Fibroblast of gingiva (primary cell): ENCODE measurements at places on chromosomes 13 and 19.

- no peak for DNase-seq
Observed at GRCh38 chr19:18392926-18393325, 4.5 kb downstream of the LRRC25 start.

- no peak for DNase-seq
Observed at GRCh38 chr19:58479303-58479702, 3.2 kb downstream of the ZNF446 start.

GRCh38 chr13:51938454-51938853, 72.8 kb downstream of the ATP7B start:
- no peak for DNase-seq

DNA sequence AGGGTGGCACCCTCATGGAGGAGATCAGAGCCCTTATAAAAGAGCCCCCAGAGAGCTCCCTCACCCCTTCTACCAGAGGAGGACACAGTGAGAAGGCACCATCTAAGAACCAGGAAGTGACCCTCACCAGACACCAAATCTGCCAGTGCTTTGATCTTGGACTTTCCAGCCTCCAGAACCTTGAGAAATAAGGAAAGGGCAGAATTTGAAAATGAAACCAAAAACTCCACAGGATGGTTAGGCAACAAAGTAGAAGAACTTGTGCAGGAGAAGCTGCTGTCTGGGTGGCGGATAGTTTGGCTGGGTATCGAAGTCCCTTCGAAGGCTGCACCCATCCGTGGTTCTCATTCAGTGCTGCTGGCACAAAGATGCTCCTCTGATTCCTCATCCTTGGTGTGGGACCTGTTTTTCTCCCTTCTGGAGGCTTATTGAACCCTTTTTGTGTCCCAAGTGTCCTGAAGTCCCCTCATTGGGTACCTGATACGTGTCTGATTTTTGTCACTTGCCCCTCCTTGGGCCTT, 130.8 kb downstream of the KDM4B start:
- DNase-seq: no peak

- DNase-seq: no peak
Observed at GRCh38 chr19:55503157-55503501, 14.9 kb downstream of the SSC5D start.

DNA sequence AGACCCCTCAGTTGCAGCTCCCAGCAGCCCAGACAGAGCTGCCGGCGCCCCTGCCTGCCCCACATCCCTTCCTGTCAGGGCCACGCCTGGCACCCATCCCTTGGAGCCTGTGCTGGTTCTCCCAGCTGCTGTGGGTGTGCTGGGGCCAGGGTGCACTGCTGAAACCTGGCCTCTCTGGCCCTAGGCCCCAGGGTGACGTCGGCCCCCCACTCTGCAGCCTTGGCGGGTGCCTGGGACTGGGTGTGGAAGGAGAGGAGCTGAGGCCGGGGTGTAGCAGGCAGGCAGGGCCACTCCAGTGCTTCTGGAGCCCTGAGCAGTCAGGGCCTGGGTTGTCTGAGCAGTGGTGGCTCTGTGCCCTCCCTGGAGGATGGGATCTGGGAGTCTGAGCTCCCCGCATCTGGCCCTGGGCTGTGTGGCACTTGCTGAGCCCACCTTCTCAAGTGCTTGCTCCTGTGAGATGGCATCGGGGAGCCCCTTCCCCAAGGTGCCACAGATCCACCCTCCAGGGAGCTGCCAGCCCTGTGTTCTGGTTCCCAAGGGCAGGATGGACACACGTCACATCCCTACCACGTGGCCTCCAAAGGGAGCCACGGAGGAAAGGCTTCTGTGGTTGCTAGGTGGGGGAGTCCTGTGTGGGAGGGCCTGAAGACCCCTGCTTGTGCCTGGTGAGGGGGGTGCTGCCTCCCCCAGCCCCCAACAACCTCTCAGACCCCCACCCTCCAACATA, 5.2 kb downstream of the PLEKHJ1 start:
- DNase-seq: no peak

GRCh38 chr13:94548821-94549231, 47.1 kb downstream of the TGDS start:
- peak; percentile 30 for DNase-seq

GRCh38 chr19:18780081-18780480, 11.0 kb downstream of the COMP start:
- no peak for DNase-seq

DNA sequence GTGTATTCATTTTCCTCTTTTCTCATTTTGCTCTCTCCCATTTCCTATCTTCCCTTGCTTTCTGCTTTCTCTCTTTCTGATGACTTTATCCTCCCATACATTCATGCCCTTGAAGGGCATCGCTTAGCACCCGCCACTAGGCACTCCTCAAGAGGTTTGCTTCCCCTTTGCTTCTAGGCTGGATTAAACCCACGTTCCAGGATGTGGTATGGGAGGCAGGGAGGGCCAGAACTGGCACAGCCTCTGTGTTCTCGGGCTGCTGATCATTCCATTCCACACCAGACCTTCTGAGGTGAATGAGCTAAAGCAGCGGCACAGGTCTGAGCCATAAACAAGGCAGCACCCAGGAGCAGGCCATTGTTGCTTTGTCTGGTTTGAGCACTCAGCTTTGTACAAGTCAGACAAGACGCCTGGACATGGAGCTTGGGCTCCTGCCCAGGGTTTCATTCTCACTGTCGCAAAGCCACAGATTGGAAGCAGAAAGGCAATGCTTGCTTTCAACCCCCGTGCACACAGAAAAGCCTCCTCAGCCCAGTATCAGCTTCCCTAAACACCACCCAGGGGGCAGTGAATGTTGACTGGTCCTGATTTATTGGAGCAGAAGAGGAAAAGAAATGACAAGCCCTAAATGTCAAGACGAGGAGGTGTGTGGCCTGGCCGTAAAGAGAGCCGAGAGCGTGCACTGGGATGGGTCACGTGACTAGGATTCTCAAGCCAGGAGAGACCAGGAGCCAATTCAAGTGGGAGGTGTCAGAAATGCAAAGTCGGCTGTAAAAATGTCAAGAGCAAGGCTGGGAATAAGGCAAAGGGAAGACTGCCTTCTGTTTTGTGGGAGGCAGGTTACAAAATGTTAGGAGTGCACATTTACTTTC, 218.0 kb upstream of the SERP2 start:
- DNase-seq: peak; percentile 28

DNA sequence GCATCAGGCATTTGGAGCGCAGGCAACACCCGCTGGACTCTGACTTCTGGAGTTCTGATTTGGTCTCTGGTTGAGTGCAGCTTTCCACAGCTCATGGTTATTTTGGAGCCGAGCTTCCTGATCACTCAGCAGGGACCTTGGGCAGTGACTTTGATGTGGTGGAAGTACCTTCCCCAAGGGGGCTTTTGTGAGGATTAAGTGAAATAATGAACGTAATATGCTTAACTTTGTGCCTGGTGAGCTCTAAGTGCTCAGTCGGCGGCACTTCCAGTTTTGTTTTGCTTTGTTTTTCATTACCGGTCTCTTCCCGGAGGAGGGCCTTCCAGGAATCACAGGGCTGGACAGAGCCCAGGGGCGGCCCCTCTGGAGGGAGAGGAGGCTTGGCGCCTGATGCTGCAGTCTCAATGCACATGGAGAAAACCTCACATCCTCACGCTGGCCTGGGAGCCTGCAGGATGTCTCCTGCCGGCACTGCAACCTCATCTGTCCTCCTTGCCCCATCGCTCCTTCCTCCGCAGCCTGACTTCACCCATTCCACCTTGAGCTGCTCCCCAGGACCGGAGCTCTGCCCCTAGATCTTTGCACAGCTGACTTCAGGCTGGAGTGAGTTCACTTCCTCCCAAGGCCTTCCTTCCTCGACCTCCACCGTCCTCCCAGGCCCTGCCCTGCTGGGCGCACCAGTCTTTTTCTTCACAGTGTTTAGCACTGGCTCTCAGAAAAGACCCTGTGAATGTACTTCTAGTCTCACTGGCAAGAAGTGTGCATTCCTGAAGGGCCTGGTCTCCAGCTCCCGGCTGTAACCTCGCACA, 1.5 kb downstream of the PLEKHF1 start:
- DNase-seq: peak; percentile 79

GRCh38 chr13:45195421-45195820, 5.4 kb downstream of the KCTD4 start:
- DNase-seq: no peak

DNA sequence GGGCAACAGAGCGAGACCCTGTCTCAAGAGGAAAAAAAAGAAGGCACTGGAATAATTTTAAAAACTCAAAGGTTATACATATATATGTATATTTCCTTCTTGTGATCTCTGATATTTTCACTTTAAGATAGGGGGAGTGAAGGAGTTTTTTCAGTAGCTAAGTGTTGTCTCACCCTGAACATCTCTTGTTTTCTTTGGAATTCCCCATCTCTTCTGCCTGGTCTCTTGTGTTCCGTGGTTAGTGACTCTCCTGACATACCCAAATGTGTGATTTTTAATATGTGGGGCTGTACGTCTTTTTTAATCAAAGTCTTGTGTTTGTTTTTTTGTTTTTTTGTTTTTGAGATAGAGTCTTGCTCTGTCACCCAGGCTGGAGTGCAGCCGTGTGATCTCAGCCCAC, 15.3 kb upstream of the KCTD4 start:
- no peak for DNase-seq

GRCh38 chr13:21058361-21058760, 3.0 kb downstream of the LATS2 start:
- DNase-seq: peak; percentile 37

DNA sequence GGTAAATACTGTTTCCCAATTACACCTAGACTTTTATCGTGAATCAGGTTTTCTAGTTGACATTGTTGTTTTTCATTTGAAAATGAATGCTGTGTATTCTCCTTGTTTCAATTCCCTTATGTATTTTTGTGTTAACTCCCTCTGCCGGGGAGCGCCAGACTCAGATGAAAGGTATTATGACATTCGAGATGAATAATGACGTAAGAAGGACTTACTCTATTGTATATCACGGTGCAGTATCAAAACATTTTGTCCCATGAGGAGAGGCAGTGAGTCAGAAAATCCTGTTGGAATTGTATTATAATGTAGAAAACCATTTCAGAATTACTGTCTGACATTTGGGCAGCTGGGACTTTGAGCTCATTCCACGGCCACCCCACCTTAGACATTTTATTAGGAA, 61.6 kb downstream of the LRCH1 start:
- peak; percentile 72 for DNase-seq

GRCh38 chr13:112688560-112689302, 1.1 kb upstream of the ATP11A start:
- DNase-seq: no peak

- DNase-seq: no peak
Observed at GRCh38 chr19:30158893-30159245, 213.3 kb upstream of the ZNF536 start.

GRCh38 chr13:98609756-98610155, 32.8 kb upstream of the STK24 start:
- no peak for DNase-seq

DNA sequence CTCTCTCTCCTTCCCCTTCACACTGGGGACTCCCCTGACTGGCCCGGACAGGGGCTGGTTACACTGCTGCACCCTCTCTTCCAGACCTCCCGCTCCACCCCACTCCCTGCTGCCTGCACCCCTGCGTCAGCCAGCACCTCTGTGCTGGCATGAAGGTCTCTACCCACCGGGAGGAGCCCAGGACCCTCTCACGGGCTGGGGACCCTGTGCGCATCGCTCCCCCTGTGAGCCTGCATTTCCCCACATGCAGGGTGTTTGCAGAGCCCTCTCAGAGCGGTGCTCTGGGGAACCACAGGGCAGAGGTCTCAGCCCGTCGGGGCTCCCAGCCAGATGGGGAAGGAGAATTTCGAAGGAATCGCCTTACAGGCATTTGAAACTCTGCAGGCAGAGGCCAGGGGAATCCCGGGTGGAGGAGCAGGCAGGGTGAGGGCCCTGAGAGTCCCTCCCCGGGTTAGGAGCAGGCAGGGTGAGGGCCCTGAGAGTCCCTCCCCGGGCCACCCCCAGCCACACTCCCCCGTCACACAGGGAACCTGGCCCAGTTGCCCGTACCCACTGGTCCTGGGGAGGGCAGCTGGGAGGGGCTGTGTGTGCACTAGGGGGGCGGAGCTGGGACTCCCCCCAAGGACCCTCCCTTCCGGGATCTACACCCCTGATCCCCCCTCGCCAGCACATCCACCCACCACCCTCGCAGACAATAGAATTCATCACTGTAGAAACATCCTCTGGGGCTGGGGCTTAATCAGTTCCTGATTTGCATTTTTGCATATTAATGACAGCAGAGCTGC, 16.3 kb upstream of the TCF3 start:
- no peak for DNase-seq

DNA sequence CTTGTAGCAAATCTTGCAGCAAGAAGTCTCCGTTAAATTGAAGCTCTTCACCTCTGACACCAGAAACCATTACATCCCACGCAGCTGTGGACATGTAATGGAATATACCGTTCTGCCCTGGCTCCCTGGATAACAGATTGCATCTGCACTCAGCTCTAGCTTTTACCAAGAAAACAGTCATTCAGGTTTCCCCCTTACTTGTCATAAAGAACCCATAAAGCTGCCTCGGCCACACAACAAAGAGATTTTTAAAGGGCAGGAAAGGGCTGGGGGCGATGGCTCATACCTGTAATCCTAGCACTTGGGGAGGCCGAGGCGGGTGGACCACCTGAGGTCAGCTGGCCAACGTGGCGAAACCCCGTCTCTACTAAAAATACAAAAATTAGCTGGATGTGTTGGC, 127.6 kb upstream of the RFC3 start:
- DNase-seq: no peak

- DNase-seq: no peak
Observed at GRCh38 chr19:32687681-32688080, 3.9 kb upstream of the NUDT19 start.
